RPMI7951 (cell line): ENCODE measurements at places on chromosomes 3 and 15. TPM values are rescaled to one million over a fixed set of nuclear protein-coding genes. Genes with fewer than 3 reads are reported as not detected.
A peak's percentile ranks its signal among the peaks of the same experiment; 100 is the strongest.

DNA sequence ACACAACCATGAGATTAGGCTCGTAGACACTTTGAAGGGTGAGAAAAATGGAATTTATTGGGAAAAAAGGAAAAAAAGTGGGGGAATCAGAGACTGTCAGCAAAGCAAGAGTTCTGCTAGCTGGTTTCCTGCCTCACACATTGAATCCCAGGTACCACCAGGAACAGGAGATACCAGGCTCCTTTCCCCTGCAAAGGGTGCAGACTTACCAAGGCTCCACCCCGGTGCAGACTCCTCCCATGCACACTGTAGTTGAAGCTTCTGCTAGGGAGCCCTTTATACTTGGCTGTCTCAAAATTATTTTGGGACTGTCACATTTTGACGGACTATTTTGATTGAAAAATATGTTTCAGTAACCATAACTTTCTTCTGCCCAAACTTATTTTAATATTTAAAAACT lies 819.9 kb upstream of the GBE1 start:
- no peak for DNase-seq

DNA sequence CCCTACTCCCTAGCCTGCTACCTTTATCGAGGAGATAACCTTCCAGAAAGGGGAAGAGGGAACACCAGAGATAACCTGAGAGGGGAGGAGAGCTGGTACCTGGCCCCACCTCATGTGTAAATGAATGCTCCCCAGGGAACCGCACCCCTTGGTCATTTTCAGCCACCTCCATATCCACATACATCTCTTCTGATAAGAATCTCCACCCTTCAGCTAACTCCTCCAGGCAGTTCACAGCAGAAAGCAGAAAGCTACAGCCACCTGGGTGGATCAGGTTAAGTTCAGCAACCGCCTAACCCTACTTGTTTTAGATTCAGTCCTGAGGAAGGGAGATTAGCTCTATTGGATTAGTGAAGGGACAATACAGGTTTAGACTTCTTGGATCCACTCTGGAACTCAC lies 38.0 kb upstream of the TIMP4 start:
- DNase-seq, result no peak

GRCh38 chr3:155957412-155957880 lies 87.0 kb downstream of the GMPS start:
- DNase-seq, result no peak

DNA sequence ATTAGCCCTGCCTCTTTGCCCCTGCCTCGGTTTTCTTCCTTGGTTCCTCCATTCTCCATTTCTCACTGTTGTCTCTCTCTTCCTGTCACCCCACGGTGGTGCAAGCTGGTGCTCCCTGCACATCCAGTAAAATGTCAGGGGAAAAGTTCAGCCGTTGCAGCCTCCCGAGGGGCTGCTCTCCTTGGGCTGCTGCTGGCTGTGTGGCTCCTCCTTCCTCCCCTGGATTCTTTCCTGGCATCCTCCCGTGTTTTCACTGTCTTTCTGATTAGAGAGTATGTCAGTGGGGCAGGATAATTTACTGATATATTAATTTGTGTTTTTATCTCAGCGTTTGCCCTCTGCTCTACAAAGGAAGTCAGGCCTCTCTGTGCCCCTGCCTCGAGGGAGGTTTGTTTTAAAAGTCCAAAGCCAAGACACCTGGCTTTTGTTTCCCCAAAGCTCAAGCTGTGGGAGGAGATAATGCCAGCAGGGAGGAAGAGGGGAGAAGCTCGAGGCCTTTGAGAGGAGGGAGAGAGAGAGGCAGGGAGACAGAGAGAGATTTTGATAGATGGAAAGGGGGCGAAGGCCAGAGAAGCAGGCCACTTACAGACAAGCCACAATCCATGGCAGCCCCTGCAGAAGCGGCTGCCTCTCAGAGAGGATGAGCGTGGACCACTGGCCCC lies 150.3 kb upstream of the NR2F2 start:
- no peak for DNase-seq

- DNase-seq, result peak; percentile 53
These were observed 12.3 kb downstream of the CDIN1 start for GRCh38 chr15:36591536-36592411.

HYAL2 gene
- total RNA-seq, result 42.2 and 52.3 TPM in 2 replicates

- no peak for DNase-seq
These were observed 38.3 kb upstream of the ATOSA start for GRCh38 chr15:52717481-52717880.

GRCh38 chr15:83444936-83445335 lies 2.2 kb upstream of the SH3GL3 start:
- DNase-seq, result no peak

DNA sequence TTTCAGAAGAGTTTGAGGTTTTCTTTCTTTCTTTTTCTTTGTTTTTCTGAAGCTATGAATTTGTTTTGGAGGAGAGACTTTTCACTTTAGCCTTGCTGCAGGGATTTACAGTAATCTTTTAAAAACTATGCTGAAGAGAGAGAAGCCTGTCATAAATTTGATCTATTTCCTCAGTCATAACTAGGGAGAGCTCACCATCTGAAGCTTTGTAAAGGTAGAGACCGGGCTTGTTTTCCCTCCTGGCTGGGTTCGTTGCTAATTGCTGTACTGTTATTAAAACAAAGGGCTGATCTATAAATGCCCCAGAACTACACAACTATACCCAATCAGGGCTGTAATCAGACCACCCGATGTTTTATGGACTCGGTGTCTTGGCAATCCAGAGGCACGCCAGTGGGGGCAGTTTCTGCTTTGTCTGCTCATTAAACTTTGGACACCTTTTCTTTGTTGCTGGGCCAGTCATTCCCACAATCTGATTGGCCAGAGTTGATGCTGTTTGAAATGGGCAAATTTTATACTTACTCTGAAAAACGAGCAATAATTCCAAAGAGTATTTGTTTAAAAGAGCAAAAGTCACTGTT lies 164.3 kb downstream of the CACNA1D start:
- no peak for DNase-seq

DNA sequence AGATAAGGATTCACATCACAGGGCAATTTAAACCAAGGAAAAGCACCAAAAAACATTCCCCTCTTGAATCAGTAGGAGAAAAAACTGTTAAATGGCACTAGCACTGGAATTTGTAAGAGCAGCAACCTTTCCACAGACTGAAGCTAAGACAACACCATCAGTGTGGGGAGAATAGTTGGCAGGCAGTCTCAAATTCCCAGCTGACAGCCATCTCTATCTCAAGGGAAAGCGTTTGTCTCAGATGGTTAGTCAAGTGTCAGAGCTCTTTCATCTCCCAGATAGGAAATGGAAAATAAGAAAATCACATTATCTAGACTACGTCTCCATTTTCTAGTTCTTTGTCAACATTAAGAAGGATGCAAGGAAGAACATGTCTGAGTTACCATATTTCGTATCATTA lies 228.7 kb downstream of the WDR72 start:
- DNase-seq, result no peak

- DNase-seq, result no peak
These were observed 291.9 kb upstream of the STT3B start for GRCh38 chr3:31240874-31241273.

DNA sequence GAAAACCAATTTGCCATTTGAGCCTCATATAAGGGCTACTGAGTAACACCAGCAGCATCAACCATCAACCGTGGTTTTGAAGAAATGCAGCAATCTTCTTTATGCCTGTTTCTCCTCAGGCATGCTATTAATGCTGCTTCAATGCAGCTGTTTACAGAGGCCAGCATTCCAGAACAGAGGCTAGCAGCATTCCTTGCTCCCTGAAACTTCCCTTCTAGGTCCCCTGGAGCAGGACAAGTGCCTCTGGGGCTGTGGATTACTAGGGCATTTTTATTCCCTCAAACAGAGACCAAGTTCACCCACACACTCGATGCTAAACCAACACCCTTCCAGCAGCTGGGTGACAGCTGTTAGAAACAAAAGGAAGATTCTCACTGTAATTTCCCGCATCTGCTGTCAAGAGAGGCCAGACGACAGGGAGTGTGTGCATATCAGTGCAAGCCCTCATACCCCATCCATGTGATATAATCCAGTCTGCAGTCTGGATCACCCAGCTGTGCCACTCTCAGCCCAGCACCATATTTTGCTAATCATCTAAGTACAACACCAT lies 57.5 kb downstream of the HOMER2 start:
- DNase-seq, result peak; percentile 77

GRCh38 chr3:11522953-11523571 lies 120.7 kb downstream of the VGLL4 start:
- DNase-seq, result no peak

ST3GAL6 gene
- total RNA-seq, result 8.6 and 10.5 TPM in 2 replicates

POLQ gene
- 9.9 and 10.9 TPM in 2 replicates for total RNA-seq

DNA sequence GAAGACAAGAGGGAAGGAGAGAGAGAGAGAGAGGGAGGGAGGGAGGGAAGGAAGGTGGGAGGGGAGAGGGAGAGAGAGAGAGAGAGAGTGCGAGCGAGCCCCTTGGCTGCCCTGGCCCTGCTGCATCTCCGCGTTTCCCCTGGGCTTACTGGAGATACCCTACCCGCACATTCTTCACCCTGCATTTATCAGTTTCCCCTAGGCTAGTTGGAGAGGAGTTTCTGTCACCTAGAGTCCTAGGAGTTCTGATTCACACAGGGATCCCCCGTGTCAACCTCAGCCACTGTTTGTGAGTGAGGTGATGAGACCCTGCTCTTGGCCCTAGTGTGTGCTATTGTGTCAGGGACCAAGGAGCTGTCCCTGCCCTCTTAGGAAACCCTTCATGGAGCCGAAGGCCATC lies 18.7 kb downstream of the BHLHE40 start:
- no peak for DNase-seq

DNA sequence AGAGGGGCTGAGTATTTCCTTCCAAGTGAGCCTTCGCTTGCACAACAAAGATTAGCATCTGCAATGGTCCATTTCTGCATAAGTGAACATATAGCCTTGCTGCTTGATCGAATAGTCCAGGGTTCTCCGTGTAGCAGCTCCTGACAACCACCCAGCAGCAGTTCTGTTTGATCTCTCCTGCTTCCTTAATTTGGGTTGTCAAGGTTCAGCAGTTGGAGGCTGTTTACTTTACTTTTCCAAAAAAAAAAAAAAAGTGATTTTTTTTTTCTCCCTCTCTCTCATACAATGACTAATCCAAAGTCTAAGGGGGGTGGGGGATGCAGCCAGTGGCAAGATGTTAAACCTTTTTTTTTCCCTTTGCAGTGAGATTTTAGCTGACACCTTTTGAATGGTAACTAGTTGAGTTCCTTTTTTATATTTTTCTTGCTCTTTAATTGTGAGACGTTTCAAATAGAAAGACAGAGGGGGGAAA lies 3.6 kb downstream of the FOXP1 start:
- peak; percentile 68 for DNase-seq

- peak; percentile 31 for DNase-seq
These were observed 47.4 kb downstream of the MRPL46 start for GRCh38 chr15:88419830-88420229.

GABRR3 gene
- not detected in 2 replicates for total RNA-seq

DNA sequence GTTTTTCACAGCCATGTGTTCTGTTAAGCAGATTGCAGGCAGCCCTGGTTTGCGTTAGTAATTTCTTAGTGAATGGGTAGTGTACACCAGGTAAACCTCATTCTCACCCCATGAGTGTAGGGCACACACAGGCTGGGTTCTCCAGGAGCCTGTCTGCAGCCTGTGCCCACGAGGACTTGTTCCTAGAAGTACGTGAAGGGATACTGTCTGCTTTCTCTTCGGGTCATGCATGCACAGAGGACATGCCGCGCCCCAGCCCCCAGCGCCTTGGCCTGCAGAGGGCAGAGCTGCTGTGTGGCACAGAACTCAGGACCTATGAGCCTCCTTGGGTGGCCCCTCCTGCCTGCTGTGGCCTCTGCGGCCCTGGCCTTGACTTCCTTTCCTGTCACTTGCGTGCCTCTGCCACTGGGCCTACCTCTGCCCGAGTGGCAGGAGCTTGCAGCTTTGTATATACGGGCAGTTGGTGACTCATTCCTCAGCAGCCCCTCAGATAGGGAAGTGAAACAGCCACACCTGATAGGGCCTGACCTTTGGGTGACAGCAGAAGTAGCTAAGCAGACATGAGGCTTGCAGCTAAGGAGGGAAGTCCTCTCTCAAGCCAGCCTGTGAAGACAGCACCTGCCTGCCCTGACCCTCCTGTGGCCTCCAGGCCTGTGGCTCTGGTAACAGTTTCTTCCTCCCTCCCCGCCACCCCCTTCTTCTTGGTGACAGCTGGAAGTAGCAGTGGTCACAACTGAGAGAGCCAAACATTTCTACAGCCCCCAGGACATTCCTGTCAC lies 19.5 kb downstream of the PPCDC start:
- DNase-seq, result no peak

COL6A6 gene
- total RNA-seq, result not detected in 2 replicates

- no peak for DNase-seq
These were observed 1.8 kb downstream of the ZNF770 start for GRCh38 chr15:34986326-34986725.

DNA sequence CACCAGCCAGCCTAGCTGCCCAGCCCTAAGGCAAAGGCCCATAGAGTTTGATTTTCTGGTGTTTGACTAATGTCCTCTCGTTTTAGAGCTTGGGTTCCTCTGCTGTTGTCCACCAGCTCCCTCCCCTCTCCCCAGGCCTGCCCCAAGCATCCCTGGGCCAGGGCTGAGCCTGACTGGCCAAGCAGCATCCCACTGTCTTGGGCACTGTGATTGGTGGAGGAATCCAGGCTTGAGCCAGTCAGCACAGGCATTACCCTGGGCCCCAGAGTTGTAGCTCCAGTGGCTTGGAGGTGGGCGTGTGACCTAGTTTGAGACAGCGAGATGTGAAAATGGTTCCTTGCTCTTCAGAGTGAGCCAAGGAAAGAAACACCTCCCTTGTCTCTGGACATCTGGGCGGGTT lies 155.3 kb upstream of the MEF2A start:
- no peak for DNase-seq

EFHB gene
- 1.1 and 1.6 TPM in 2 replicates for total RNA-seq

EIF5A2 gene
- total RNA-seq, result 16.7 and 18.5 TPM in 2 replicates
